Inflammatory macrophage treated with lipopolysaccharide for 1 hour (primary cell): ENCODE measurements at places on chromosomes 4 and X.

DNA sequence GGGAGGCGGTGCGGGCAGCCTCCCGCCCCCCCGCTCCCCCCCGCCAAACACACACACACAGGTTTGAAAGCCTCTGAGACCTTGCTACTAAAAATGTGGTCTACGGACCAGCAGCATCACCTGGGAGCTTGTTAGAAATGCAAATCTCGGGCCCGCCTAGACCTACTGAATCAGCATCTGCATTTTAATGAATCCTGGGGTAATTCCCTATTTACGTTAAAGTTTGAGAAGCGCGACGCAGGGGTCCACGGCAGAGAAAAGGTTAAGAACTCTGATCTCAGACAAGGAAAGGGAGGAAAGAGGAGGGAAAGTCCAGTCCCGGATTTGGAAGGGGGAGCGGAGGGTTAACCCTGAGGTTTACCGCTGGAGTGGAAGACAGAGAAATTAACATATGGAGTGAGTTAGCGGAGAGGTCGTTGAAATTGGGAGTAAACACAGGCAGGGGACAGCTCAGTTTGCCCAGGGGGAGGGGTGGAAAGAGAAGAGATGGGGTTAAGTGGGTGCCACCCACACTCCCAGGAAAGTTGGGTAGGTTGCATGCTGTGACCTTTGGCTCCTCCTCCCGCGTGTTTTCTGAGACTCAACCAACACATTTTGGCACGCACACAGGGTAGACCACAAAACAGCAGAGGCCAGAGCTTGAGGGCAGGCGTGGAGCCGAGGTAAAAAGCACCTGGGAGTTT, 483.6 kb downstream of the BCOR start:
- DNase-seq: no peak

GRCh38 chr4:128876200-128876599, 66.7 kb downstream of the JADE1 start:
- DNase-seq: no peak

DNA sequence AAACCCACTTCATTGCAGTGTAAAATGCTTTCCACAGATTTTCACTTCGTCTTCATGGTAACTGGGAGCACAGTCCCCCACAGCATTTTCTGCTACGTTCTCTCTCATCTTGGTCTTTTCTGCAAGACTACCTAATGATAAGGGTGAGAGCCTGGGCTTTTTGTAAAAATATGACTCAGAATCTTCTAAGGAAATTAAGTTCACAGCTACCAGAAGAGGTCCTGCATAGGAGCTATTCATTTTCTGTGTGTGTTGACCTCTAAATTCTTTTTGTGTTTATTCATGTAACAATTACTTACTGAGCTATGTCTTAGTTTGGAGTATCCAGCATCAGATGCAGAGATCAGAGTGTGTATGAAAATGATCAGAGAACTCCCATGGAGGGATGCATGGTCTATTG, 192.2 kb downstream of the CPEB2 start:
- no peak for DNase-seq

GRCh38 chr4:163693211-163693610, 198.7 kb downstream of the TMA16 start:
- no peak for DNase-seq

DNA sequence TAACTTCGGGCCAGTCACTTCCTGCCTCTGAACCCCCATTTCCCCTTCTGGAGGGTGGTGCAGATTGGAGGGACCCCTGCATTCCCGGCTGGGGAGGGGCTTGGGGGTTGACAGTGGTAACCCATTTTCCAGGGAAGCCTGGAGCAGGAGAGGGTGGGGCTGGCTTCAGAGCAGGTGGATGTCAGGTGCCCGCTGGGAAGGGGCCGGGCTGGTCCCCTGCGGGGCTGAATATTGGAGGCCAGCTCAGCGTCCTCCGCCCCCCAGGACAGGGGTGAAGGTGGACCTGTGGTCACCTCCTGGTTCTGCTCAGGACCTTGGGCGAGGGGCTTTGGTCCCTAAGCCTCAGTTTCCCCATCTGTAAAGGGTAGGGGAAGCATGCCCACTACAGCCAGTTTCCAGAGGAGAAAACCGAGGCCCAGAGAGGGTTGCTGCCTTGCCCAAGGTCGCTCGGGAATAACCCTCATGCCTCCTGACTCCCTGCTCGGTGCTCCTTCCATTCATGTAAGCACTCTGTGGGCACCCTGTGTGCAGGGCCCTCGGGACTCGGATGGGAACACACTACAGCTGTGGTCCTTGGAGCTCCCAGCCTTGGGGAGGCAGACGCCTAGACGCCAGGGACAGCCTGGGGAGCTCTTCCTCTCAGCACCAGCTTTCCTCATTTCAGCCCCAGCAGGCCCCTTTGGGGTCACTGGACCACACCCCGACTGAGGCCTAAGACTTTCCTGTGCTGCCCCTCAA, 683 bp downstream of the MAN2B2 start:
- DNase-seq: no peak

- no peak for DNase-seq
Measured at GRCh38 chr4:1668488-1668840, 15.6 kb downstream of the FAM53A start.

- no peak for DNase-seq
Measured at GRCh38 chr4:98641906-98642668, 16.3 kb downstream of the TSPAN5 start.

DNA sequence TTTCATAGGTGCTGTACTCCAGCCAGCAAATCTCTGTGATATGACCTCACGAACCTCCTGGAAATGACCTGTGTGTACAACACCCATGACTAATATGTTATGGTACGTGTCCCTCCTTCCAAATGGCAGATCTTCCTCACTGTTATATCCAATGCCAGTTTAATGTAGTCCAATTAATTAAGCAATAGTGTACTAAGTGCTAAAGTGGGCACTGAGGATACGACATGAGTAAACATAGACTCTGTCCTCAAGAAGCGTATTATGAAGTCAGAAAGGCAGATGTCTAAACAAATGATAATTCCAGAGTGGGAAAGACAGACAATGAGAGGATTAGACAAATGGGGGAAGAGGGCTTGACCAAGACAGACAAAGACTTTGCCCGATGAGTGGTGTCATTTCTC, 33.9 kb downstream of the GPRIN3 start:
- DNase-seq: no peak

DNA sequence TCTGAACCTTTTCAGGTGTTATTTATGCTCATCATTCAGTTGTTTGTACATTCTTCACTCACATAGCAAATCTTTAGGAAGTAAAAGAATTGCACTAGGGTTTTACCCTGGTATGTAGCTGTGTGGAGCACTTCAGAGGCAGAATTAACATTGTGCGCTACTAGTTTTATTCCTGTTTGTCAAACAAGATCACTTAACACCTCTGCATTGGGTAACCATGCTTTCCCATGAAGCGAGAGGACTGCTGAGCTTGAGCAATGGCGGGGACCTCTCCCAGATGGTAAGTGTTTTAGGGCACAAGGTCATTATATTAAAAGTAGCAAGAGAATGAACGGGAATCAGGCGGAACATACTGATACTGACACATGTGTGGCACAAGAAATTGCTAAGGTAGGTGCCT, 59.2 kb downstream of the SHROOM3 start:
- no peak for DNase-seq

DNA sequence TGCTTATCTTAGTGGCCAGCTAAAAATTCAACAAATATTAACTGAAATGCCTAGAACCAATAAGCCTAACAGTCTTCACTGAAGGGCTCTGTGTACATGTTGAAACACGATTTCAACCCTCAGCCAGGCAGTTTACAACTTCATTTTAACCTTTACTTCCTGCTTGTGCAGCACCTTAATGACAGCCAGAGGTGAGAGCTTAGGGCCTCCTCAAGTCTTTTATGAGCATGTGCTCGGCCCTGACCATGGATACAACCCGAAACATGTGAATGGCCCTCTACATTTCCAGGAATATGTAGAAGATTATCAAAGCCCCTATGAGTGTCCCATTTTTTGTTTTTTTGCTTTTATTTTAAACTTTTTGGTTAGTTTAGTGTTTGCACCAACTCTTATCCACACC, 88.3 kb downstream of the MSN start:
- no peak for DNase-seq

- DNase-seq: no peak
Measured at GRCh38 chr4:132108784-132109183, 1040.3 kb upstream of the PCDH10 start.

- DNase-seq: no peak
Measured at GRCh38 chrX:13293700-13294099, 26.2 kb downstream of the ATXN3L start.

DNA sequence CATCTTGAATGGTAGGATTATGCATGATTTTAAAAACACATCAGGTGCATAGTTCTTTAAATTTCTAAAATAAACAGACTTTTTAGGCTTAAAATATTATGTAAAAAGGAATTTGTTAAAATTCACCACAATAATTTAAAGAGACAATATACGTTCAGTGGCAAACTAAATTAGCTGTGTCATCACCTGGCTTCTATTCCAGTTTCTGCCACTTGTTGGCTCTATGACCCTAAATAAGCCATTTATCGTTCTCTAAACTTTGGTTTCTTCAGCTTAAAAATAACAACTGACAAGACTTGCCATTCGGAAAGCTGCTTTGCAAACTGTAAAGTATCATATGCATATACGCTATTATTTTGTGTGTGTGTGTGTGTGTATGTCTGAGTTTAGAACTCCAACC, 141.3 kb downstream of the MGST2 start:
- no peak for DNase-seq

GRCh38 chrX:42020225-42020624, 96.9 kb upstream of the CASK start:
- no peak for DNase-seq

DNA sequence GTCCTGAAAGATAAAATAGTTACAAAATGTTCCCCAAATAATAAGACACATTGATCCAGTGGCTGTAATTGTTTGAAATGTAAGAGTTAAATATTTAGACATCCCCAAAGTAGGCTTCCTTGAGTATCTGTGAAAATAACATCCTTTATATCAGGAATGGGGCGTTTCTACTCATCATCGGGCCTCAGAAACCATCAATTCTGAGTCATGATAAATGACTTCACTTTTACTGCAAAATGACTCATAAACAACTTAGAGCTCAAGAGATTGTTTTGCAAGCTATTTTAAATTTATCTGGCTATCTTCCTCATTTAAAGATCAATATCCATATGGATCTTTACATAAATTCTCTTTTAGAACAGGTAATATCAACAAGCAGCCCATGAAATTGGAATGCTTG, 369.4 kb upstream of the CNKSR2 start:
- DNase-seq: no peak

GRCh38 chr4:169861593-169861992, 103.8 kb upstream of the HPF1 start:
- no peak for DNase-seq

GRCh38 chr4:183532821-183533220, 28.0 kb downstream of the ING2 start:
- no peak for DNase-seq

DNA sequence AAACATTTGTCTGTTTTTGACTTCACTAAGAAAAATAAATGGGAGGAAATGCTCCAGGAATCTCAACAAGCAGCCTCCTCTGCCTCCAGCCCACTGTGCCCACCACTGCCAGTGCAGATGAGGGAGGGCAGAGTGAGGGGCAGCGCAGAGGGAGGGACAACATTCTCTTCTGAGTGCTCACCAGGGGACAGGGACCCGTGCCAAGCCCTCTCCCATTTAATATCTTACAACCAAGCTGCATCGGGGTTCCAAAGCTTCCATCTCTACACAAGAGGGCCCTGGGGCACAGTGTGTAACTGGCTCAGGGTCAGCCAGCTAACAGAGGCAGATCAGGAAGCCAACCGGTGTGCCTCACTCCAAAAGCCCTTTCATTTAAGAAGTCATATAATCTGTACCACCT, 120.4 kb downstream of the NSUN7 start:
- DNase-seq: no peak

GRCh38 chr4:139675651-139676050, 10.0 kb downstream of the MGST2 start:
- peak; percentile 84 for DNase-seq

- no peak for DNase-seq
Measured at GRCh38 chrX:71250841-71251240, 3.1 kb downstream of the ZMYM3 start.

DNA sequence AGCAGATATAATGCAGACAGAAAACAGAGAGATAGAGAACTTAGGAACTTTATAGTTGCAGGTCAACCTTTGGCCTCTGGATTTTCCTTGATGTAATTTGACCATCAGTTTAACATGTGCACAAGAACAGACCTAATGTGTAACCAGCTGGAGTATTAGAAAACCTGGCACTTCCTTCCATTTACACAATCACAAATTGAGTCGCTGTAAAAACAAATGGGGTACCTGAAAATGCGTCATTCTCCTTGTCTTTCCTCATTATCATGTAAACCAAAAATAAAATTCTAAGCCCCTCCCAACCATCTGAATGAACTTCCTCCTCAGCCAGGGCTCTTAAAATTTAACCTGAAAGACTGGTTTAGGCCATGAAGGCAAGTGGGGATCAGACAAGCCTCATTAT, 358.4 kb upstream of the MAGEB16 start:
- no peak for DNase-seq

- no peak for DNase-seq
Measured at GRCh38 chr4:10164877-10165283, 48.3 kb upstream of the WDR1 start.

DNA sequence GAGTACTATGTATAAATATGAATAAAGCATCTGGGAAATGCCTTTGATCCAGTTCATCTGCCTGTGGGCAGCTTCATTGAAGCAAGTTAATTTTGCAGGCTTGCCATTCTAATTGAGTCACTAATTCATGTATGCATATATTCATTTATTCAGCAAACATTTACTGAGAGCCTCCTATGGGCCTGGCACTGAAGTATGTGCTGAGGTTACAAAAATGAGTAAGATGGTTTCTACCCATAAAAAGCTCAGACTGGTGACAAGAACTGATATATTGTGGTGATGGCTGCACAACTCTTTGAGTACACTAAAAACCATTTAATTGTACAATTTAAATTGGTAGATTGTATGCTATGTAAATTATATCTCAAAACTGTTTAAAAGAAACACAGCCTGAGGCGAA, 1.1 kb upstream of the MRPL1 start:
- no peak for DNase-seq

- DNase-seq: no peak
Measured at GRCh38 chr4:172705565-172705964, 463.0 kb upstream of the GALNT7 start.

DNA sequence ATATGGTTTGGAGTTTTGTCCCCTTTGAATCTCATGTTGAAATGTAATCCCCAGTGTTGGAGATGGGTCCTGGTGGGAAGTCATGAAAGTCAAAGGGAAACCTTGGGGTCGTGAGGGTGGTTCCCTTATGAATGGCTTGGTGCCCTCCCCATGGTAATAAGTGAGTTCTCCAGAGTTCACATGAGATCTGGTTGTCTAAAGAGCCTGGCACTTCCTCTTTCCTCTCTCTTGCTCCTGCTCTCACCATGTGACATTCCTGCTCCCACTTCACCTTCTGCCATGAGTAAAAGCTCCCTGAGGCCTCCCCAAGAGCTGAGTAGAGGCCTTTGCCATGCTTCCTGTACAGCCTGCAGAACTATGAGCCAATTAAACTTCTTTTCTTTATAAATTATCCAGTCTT, 5.5 kb upstream of the IL15 start:
- DNase-seq: no peak

DNA sequence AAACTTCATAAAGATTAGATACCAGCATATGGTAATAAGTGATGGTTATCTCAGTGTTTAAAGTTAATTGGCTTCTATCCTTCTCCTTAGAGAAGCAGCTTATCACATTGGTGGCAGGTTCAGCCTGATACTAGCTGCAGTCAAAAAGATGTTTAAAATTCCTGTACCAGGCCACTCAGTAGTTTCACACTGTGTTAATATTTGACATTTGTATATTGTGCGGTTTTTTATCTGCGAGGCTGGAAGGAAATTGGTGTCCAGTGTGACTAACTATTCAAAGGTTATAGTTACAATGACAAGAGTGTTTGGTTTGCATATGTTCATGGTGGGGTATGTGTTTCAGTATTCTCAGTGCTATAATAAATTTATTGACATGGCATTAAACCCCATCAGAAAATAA, 27.5 kb upstream of the TBC1D8B start:
- DNase-seq: no peak
